Fibroblast of pulmonary artery (primary cell): ENCODE measurements at places on chromosomes 7 and 10.

- DNase-seq: no peak
Observed at GRCh38 chr10:80537086-80537735, 491 bp upstream of the SH2D4B start.

- DNase-seq: no peak
Observed at GRCh38 chr10:101780187-101780817, 2.9 kb downstream of the NPM3 start.

GRCh38 chr7:111660478-111660877 is 98.2 kb upstream of the IMMP2L start:
- DNase-seq: no peak

DNA sequence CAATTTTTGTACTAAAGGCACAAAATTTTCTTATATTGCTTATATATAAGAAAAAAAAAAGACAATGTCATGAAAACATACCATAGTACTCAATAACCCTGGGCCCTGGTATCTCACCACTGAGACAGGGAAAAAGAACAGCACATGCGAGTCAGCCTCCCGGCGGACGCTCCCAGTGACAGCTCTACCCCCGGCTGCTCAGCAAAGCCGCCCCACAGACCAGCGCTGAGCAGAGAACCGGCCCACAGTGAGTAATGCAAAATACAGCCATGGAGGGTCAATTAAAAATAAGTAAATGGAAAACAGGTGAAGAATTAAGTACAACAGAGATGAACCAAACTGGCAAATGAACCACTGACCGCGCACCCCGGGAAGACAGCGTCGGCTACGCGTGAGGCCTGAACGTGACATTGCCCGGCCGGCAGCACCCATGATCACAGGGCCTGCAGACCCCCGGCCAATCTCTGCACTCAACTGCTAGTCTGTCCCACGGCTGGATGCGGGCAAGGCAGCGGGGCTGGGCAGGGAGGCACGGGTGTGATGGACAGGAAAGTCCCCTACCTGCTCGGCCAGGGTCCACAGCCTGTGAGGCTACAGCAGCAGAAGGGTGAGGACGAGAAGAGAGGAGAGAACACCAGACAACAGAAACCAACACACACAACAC is 175.9 kb downstream of the ZMYND11 start:
- DNase-seq: no peak

DNA sequence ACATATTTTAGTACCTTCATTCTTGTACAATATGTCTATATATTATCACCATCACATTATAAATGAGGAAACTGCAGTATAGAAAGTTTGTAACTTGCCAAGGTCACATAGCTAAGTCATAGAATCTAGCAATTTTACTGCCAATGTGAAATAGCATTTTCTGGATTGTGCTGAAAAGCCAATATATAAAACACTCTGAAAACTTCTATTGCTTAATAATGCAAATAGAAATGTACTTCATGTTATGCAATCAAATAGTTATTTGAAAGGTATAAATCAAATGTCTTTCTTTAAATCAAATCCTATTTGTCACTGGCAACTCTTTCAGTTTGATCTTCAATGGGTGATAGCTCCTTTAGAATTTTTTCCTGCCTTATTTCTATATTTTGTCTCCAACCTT is 129.5 kb downstream of the TMEM26 start:
- DNase-seq: no peak

DNA sequence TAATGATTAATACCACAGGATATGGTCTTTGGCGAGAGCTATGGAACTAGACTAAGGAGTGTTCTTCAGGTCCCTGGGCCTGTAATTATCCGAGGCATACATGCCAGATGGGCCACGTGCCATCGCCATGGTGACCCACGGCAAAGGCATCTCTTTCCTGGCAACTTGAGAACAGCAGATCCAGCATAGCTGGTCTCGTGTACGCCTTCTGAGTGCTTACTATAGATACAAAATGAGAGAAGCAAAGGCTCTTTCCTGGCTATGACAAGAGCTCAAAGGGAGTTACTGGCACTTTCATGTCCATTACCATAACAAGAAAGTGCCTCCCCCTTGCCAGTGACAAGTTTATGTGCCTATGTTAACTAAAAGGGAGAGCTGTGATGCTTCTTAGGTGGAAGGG is 26.0 kb upstream of the GLI3 start:
- DNase-seq: peak; percentile 52

GRCh38 chr7:9120331-9120730 is 686.9 kb downstream of the NXPH1 start:
- no peak for DNase-seq

DNA sequence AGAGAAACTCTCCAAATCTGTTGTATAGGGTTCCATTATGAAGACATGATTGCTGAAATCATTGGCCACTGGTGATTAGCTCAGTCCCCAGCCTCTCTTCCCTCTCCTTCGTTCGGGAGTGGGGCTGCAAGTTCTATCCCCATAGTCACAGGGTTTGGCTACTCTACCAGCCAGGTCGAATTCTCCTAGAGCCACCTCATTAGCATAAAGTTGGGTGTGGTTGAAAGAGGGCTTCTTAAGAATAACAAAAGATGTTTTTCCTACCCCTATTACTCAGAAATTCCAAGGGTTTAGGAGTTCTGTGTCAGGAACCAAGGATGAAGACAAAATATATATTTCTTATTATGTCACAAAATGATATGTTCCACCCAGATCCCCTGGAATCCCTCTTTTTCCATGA is 166.2 kb upstream of the YAE1 start:
- no peak for DNase-seq

DNA sequence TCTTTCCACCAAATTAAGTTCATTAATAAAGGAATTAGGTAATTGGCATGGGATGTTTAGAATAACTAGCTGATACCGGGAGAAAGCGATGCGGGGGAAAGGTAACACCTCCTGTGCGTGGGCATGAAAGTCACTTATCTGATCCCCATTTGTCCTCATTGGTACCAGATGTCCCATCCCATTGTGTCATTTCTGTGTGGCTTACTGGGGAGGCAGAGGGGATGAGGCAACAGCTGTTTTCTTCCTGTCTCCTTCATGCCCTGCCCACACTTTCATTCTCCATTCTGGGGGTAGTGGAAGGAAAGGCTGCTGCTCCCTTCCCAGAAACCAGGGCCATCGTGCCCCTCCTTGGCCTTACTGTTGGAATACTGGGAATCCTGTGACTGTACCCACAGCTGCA is 27.1 kb downstream of the EEPD1 start:
- no peak for DNase-seq

GRCh38 chr7:154906736-154907355 is 96.1 kb downstream of the PAXIP1 start:
- no peak for DNase-seq

GRCh38 chr10:115222039-115222438 is 128.9 kb downstream of the ATRNL1 start:
- DNase-seq: no peak

- no peak for DNase-seq
Observed at GRCh38 chr10:67471022-67471421, 225.0 kb downstream of the CTNNA3 start.

DNA sequence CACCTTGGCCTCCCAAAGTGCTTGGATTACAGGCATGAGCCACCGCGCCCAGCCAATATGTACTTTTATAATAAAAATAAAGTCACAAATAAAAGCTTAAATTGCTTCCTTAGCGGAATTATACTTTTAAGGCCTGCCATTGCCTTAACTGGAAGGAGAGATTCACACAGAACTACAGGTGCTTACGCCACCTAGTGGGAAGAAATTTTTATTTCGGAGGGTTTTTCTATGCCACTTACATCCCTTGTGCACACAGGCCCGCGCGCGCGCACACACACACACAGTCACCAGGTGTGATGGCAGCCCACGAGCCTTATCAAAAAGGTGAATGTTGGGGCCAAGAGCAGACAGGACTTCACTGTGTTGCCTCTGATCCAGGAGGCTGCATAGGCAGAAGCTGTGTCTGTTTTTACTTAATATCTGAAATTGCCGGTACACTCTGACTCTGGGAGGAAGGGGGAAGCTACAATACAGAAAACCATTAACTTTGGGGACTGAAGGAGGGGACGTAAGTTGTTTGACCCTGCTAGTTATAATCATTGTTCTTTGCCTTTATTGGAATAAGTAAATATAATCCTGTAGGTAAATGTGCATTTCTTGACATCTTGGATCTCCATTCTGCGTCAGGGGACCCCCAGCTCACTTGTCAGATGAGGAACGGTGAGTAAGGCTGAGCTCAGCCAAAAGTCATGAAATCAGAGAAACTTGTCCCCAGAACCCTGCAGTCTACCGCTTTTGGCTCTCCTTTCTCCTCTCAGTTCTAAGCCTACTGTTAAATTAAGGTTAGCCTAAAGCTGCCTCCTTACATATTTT is 87.1 kb downstream of the SLC16A9 start:
- DNase-seq: peak; percentile 79

DNA sequence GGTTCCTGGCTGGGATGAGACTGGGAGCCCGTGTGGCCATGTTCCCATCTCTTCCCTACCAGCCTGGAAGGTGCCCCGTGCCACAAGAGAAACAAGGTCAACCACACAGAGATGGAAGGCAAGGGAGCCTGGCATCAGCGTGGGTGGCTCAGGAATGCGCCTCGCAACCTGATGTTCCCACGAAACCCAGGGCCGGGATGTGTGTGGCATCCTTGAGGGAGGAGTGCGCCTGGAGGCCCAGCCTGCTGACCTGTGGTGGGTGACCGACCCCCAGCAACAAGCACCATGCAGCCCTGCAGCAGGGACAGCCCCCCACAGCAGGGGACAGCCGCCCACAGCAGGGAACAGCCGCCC is 267.2 kb downstream of the ELFN1 start:
- DNase-seq: no peak

- no peak for DNase-seq
Observed at GRCh38 chr7:36726806-36727503, 2.7 kb upstream of the AOAH start.

DNA sequence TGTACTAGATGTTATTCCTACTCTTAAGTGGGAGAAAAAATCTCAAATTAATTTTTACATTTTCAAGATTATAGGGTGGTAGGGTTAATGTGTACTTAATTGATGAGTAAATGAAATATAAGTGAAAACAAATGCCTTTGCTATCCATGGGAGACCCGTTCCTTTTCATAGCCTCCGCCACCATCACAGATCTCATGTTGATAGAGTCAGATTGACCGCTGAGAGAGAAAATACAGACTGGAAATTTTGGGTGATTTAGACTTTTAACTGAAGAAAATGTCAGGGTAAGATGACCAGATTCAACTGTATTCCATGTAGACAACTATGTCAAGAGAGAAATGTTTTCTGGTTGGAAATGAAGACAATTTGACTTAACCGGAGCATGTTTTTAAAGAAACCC is 446.2 kb downstream of the AUTS2 start:
- no peak for DNase-seq

DNA sequence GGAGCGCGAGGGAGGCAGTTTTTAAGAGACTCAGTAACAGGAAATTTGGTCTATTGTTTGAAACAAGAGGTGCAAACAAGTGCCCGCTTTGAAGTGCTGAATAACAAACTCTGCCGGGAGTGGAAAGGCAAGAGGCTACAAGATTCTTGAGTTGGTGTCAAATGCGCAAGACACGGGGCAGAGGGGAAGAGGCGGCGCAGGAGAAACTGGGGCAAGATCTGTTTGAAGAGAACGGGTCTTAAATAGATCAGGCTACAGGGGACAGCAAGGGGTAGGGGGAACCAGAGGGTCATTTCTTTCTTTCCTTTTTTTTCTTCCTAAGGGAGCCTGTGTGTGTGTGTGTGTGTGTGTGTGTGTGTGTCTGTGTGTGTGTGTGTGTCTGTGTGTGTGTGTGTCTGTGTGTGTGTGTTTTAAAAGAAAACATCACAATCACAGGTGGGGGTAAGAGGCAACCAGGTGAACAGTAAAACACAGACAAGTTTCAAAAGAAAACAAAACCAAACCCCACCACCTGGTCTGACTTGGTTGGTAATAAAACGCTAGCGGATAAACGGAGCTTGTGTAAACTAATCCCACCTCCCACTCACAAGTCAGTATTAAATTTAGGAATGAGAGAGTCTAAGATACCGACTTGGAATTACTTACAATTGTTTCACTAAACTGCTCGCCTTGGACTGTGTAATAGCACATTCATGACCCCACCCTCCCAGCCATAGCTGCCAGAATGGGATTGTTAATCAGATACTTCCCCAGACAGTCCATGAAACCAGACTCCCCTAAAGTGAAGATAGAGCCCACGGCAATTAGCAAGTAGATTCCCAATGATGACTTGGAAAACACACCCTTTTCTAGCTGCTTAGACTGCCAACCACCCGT is 13.1 kb upstream of the CUX1 start:
- DNase-seq: no peak

DNA sequence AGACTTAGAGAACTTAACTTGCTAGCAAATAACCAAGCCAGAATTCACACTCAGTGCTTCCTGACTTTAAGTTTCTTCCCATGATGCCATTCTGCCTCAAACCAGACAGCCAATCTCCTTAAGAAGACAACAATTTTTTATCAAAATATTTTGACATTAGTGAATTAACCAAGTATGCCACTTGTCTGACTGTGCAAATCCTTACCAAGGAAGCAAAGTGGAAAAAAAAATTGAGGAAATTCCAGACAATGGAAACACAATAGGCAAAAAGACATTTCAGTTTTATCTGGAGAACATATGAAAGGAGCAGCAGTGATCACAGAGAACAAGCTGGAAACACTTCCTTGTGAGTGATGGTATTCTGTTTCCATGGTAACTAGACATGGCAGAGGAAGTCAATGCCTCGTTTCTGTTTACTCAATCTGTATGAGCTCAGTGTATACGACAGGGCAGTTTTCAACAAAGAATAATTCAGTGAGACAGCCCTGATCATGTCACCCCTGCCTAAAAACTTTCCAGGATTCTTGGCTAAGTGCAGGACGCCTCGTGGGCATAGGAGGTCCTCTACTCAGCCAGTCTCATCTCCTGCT is 114.2 kb downstream of the DYNC1I1 start:
- DNase-seq: peak; percentile 46

GRCh38 chr7:119271147-119271779 is 1001.7 kb upstream of the KCND2 start:
- DNase-seq: no peak

DNA sequence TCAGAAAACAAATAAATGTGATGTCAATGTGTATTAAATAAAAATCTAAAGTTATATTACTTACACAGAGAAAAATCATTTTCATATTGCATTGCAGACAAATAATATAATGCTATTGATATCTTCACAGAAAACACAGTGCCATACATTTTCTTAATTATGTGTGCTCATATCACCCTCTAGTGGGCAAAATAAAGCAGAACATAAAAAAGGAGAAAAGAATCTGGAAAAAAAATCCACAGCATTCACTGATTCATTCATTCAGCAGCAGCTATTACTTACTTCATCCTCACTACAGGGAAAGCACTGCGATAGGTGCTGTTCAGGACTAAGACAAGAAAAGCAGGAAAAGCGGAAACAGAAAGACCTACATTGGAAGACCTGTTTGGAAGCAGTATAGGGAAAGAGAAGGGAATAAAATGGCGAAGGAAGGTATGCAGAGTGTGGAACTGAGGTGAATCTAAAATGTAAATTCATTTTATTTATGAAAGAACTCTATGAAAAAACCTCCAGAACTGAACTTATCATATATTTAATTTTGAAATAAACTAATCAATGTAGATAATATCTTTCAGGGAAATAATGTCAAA is 73.2 kb downstream of the POT1 start:
- DNase-seq: peak; percentile 64

- peak; percentile 70 for DNase-seq
Observed at GRCh38 chr7:41918597-41918996, 215.7 kb upstream of the INHBA start.
